ENCODE measurements at places on chromosomes 3 and 15. TPM values are rescaled to one million over a fixed set of nuclear protein-coding genes. Genes with fewer than 3 reads are reported as not detected.

DNA sequence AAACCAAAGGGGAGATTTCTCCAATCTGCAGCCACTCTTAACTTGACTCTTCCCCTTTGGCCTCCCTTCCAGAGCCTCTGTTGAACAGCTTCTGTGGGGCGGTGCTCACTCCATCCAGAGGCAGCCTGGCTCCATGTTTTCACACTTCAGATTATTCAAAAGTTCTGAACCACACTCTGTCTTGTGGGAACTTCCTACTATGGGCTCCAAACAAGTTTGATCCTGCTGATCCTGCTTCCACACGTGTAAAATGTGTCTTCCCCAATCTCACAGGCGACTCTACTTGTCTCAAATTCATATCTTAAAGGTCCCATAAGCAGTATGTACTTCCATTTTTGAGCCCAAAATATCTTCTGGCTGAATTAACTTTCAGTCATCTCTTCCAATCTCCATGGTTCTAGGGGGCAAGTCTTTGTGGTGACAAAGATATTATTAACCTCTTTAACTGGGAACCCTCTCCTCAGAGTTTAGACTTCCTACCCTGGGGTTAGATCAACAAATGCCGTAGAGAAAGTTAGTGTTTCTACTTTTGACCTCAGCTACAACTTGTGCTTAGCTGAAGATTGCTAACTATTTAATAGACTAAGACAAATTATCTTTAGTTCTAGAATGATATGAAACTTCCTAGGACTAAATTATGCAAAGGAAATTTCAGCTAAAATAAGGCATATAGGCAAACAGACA, 176.3 kb upstream of the BCL6 start:
- DNase-seq = no peak

GRCh38 chr3:125212509-125213363, at the start of gene SLC12A8:
Gene SLC12A8, minus strand, starts transcription at chr3:125212748. Its CDS starts 1,399 bp downstream, at chr3:125211349.
- DNase-seq = no peak

- DNase-seq = no peak
Observed at GRCh38 chr3:100099621-100100020, 14.7 kb downstream of the FILIP1L start.

DNA sequence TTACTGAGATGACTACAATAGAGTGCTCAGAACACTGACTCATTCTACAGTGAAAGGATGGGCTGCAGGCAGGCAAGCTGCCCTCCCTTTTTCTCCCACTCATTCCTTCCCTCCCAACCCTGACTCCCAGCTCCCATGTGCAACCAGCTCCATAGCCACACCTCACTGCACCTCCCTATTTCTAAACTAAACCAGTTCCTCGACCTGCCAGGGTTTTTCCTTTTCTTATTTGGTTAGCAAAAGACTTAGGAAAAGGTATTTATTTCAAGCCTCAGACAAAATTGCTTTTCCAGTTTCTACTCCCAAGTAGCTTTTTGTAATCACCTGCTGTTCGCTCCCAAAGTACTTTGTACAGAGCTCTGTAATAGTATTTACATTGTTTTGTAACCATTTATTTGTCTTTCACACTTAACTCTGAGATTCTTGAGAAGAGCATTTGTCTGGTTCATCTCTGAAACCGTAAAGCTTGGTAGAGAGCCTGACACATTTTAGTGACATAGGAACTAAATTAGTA, 2.2 kb downstream of the AADAC start:
- no peak for DNase-seq

NPAP1 gene
- total RNA-seq = 0.58 TPM

ROPN1 gene
- not detected for total RNA-seq

EPHA3 gene
- total RNA-seq = 158 TPM

DNA sequence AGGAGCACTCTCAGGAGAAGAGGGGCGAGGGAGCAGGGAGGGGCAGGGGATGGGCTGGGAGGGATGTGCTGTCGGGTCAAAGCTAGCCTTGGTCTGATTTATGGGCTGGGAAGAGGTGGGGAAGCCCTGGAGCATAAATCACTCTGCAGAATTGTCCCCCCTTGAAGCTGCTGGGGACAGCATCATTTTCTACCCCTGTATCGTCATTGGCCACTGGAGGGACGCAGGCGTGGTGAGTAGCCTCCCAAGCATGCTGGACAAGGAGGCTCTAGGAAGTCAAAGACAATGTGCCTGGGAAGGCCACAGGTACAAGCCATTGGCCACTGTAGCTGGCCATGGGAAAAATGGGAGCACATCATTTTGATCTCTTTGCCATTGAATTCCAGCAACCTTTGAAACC, 175.5 kb upstream of the CTDSPL start:
- DNase-seq = no peak

Data from urinary bladder (tissue), 4 donors.